ENCODE measurements at places on chromosomes 12 and 14. TPM values are rescaled to one million over a fixed set of nuclear protein-coding genes. Genes with fewer than 3 reads are reported as not detected.

GRCh38 chr14:94081386-94081820, 293 bp downstream of the IFI27L1 start:
- no peak for DNase-seq

DNA sequence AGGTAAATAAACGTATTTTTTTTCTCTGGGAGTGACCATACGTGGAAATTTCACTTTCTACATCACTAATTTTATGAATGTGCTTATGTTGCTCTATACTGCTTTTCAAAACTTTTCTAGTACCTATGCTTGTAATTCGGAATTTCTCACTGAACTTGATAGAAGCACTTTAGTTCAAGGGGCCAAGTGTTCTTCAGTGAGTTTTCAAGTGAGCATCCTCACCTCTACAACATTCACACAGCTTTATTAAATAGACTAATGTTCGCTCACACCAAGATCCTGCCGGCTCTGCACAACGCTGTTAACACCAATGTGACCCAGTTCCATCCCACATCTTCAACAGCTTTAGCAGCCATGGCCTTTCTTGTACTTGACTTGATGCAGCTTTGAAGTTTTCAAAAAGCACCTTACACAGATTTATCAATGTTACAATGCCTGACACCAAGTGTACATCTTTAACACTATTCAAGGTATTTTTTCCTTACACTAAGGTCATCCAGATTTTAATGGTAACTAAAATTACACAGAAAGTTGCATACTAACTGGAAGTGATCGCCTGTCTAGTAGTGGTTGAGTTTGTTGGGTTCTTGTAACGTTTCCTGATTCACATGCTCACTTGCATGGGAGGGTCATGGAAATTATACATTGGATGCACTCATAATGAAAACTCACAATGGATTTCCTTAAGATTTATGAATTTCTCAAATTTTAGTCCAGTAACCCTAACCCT, 4.5 kb downstream of the UBC start:
- no peak for DNase-seq

The HOXC13 gene
- not detected for total RNA-seq

GRCh38 chr14:23123419-23123818, 4.4 kb upstream of the CEBPE start:
- DNase-seq, result no peak

GRCh38 chr14:50041980-50042379, 74.4 kb downstream of the VCPKMT start:
- DNase-seq, result no peak

- no peak for DNase-seq
Measured at GRCh38 chr14:96047101-96047500, 7.9 kb downstream of the C14orf132 start.

GRCh38 chr14:74444866-74445265, 18.9 kb upstream of the SYNDIG1L start:
- DNase-seq, result no peak

The CLECL1 gene
- total RNA-seq, result not detected

DNA sequence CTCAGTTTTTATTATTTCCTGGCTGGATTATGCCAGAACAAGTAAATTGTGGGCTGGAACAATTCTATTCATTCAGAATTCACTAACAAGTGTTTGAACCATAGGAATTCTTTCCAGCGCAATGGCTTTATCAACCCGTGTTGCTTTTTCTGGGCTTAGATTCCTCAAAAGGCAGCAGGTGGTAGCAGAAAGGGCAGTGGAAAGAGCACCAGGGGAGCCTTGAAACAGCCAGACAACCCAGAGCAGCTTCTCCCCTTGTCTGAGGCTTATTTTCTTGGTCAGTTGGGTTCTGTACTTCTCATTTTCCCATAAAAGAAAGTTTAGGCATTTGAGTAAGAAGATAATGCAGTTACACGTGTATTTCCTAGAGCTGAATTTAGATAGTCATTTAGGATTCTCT, 130.7 kb downstream of the OTOGL start:
- no peak for DNase-seq

DNA sequence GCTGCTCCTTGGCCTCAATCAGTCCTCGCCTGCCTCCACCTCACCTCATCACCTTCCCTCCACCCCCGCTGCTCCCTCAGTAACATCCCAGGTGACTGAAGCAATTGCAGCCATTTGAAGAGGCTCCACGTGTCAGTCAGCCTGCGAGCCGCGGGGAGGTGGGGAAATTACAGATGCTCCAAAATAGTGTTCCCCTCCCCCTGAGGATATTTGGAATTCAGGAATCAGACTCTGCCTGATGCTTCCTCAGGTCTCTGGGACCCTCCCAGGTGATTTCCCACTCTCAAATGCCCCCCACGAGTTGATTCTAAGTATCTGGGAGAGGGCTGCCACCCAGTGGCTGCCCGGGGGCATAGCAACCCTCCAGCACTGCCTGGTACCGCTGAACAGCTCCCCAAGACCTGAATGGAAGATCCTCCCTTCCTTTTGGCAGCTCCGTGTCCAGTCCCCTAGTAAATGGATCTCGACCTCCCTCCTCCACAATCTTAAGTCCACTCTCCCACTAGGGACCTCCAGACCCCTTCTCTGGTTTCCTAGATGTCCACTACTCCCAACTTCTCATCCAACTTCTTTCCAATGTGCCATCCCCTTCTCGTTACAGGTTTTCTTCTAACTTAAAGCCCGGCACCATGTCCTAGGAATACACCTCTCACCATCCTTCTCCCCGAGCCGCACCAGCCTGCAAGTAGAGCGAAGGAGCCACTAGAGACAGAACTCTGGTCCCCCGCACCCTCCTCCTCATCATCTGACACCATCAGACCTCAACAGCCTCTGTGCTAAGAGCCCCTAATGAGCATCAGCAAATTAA, 1.4 kb upstream of the ASIC1 start:
- DNase-seq, result no peak

- DNase-seq, result no peak
Measured at GRCh38 chr14:95876761-95877538, at the start of gene TUNAR. TSS of gene TUNAR (plus strand) at chr14:95876832.

The ERGIC2 gene
- total RNA-seq, result 61.3 TPM

The LGALS3 gene
- 195 TPM for total RNA-seq

- DNase-seq, result no peak
Measured at GRCh38 chr14:68208218-68208617, 388.6 kb downstream of the RAD51B start.

The HOXC12 gene
- not detected for total RNA-seq

The MYRFL gene
- not detected for total RNA-seq

DNA sequence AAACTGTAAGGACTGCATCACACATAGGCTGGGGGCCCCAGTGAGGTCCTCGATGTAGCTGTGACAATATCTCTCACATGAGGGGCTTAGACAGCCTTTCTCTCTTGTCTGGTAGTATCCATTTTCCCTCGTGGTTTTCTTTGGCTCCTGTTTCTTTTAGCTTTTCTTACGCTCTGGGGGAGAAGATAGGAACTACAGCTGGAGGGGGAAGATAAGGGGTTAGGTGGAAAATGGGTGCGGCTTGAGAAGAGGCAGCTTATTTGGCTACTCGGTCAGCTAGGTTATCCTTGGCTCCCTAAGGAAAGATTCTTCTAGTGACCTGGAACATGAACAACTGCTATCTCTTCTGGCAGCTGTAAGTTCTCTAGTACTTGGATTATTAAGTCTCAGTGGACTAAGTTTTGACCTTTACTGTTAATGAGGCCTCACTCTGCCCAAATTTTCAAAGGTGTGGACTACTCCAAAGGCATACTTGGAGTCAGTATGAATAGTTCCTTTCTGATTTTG, 28.7 kb upstream of the CPNE8 start:
- DNase-seq, result no peak

DNA sequence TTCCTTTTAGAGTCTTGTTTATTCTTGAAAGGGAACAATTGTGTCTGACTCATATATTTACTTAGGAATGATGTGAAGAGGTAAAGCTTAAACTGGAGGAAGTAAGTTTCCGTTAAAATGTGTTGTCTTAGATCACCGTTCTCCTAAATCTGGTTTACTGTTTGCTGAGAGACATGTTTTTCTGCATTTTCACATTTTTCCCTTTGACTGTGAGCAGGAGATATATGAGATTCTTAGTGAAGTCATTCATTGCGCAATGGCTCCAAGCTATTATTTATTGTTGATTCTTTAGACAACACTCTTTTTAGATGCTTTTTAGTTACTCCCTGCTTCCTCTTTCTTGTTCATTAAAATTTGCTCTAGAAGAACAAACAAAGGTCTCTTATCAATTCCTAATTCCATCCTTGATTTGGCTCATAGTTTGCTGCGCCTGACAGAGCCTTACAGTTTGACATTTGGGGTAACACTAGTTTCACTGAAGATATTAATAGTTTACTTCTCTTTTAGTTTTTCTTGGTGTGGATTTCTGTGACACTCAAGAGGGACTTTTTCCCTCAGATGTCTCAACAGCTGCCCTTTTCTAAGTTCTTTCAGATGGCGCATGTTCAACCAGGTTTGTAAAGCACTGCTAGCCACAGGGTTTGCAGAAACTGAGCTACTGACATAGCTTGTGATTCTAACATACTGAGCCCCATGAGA, 11.4 kb downstream of the CLECL1 start:
- DNase-seq, result no peak

DNA sequence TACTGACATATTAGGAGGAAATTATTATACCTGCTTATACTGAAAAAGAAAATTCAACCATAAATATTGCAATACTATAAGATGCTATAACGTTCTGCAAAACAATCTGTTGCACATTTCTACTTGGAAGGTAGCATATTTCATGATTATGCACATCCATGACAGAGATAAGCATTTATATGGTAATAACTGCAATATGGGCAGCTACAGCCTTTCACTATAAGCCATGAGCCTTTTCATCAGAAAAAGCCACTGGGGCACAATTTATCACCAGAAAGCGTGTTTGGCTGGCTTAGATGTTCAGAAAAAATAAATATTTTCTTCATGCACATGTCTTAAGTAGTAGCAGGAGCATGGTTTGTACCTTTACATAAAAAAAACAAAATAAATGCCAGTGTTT, 340.7 kb downstream of the GALC start:
- no peak for DNase-seq

DNA sequence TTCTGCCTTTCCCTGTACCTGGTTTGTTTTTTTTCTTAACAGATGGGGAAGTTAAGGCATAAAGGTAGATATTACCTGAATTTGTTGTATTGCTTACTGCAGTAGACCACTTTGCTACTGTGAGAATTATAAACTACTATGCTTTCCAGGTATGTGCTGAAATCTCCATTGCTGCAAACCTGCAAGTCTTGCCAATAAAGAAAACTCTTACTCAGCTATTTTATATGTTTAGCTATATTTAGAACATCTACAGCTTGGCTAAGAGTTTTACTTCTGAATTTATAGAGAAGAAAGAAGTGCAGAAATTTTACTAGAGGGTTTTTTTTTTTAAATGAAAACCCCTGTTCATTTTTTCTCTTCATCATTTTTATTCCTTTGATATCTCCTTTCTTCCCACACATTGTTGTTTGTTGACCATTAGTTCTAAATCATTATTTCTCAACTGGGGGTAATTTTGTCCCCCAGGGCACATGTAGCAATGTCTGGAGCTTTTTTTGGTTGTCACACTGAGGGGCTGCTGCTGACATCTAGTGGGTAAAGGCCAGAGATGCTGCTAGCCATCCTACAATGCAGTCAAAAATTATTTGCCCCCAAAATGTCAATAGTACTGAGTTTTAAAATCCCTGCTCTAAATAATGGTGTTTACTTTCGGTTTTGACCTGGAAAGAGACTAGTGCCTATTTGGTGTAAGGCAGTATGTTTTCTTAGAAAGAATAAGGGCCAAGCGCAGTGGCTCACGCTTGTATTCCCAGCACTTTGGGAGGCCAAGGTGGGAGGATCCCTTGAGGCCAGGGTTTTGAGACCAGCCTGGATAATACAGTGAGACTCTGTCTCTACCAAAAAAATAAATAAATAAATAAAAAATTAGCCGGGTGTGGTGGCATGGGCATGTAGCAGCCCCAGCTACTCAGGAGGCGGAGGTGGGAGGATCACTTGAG, 48.6 kb downstream of the PCNX1 start:
- DNase-seq, result no peak

DNA sequence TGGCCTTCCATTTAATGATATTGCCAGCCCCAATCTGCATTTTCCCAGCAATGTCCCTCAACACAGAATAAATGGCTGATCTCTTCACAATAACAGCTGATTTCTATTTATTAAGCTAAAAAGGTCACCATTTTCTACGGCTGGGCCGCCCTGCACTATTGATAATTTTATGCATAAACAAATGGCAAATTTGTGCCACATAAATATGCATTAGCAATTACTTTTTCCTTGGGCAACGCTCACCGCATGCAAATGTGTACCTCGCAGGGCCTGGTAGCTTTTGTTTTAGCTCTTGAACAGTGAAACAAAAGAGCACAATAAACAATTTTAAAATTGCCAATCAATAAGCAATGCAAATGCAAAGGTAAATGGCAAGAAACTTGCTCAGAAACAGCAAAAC, 331.9 kb upstream of the SOX5 start:
- no peak for DNase-seq

The PZP gene
- total RNA-seq, result not detected

GRCh38 chr12:10212739-10213131, at the start of gene GABARAPL1:
TSS of gene GABARAPL1 (plus strand) at chr12:10212877. CDS start at chr12:10213130, 253 bp downstream.
- DNase-seq, result peak; percentile 51

GRCh38 chr12:57940915-57941164, 527 bp upstream of the ATP23 start:
- no peak for DNase-seq

GRCh38 chr12:79688376-79689060, 2.2 kb downstream of the PAWR start:
- no peak for DNase-seq

GRCh38 chr14:99544991-99545390, 59.0 kb downstream of the CCDC85C start:
- DNase-seq, result no peak

GRCh38 chr12:45298721-45299692, 83.1 kb downstream of the ANO6 start:
- no peak for DNase-seq
